ENCODE measurements at places on chromosomes 12 and 14.
A peak's percentile ranks its signal among the peaks of the same experiment; 100 is the strongest.

GRCh38 chr14:54902143-54902520 lies 494 bp downstream of the GCH1 start:
- no peak for DNase-seq

GRCh38 chr14:85387181-85387580 lies 142.8 kb upstream of the FLRT2 start:
- no peak for DNase-seq

GRCh38 chr14:51058382-51058781 lies 36.5 kb downstream of the TRIM9 start:
- no peak for DNase-seq

DNA sequence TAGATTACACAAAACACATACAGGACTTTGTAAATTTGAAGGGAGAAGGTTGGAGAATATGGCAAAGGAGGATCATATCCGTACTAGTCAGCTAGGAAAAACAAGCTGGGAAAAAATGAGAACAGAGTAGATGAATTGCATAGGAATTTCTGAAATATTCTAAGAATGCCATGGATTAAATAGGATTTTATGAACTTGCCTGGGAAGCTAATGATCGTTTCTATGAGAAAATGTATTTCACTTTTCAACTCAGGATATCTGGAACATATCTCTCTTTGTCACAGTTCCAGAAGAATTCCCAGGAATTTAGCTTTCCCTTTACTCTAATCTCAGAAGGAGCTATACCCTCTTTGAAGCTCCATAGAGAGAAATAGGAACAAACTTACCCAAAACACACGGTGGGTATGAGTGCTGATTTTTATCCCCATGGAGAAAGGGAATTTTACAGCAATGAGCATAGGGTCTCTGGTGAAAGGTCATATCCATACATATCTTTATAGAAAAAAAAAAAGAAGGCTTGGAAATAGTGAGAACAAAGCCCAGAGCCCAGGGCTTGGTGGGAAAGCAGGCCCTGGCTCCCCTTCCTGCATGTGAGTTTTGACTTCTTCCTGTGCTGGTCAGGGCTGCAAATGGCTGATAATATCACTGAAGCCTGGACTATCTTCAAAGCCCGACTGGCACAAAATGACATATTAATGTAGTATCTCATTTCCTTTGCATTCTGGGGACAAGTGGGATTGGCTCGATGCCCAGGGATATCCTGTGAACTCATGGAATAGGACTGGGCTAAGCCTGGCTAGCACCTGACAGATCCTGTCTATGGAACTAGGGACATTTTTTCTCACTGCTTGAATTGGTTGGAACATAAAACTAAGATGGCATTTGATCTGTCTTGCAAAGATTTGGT lies 136.3 kb downstream of the AEBP2 start:
- DNase-seq = no peak

GRCh38 chr12:102110782-102111181 lies 9.1 kb downstream of the NUP37 start:
- DNase-seq = no peak

GRCh38 chr14:100256339-100256895 lies 17.5 kb downstream of the YY1 start:
- no peak for DNase-seq

DNA sequence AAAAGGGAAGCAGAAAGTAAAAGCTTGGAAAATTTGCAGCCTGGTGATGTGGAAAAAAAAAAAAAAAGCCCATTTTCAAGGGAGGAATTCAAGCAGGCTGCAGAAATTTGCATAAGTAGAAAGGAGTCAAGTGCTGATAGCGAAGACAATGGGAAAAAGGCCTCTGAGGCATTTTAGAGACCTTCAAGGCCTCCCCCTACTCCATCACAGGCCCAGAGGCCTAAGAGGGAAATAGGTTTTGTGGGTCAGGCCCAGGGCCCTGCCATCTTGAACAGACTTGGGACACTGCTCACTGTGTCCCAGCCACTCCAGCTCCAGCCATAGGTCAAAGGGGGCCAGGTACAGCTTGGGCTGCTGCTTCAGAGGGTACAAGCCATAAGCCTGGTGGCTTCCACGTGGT lies 13.8 kb upstream of the PRKD1 start:
- no peak for DNase-seq

DNA sequence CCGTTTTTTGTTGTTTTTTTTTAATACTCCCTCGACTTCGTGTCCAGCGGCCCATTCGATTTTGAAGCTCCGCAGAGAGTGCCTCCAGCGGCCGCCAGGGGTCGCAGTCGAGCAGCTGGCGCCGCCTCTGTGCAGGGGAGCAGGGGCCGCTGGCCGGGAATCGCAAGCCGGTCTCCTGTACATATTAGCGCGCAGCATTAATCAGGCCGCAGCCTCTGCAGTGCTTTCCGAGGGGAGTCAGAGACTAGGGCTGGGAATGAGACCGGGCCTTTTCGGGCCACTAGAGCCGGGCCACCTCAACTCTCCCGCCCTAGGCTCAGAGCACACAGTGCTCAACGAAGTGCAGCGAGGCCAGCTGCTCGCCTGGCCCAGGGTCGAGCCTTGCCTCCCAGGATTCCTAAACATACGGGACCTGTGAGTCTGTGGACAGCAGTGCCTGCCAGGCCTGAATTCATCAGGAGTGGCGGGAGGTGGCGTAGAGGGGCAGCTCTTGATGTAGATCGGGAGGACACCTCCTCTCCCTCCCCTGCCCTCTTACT lies 81.8 kb downstream of the EMP1 start:
- DNase-seq = peak; percentile 40

GRCh38 chr12:129662234-129662633 lies 241.6 kb downstream of the TMEM132D start:
- DNase-seq = no peak

All from NCI-H446 (cell line).